ENCODE measurements at places on chromosomes 2 and 18.

- no peak for DNase-seq
These were observed 18.4 kb downstream of the L3MBTL4 start for GRCh38 chr18:6396276-6396675.

GRCh38 chr18:61448316-61448715, 115.1 kb downstream of the CDH20 start:
- no peak for DNase-seq

DNA sequence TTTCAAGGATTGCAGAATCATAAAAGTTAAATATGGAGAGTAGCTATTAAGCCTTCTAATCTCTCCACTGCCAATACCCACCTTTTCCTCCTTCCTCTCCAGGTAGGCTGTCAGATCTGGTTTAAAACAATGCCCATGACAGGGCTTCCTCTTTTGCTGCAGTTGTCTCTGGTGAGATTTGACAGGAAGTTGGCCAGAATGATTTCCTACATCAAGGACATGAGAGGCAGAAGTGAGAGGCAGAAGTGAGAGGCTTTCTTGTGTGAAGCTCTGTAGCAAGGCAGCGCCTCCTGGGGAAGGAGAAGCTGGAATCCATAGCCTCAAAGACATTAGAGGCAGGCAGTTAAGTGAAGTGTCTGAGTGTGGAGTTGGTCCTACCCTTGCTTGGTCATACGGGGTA, 385.7 kb downstream of the HRH4 start:
- no peak for DNase-seq

GRCh38 chr2:10556271-10557140, 108.4 kb upstream of the ODC1 start:
- no peak for DNase-seq

DNA sequence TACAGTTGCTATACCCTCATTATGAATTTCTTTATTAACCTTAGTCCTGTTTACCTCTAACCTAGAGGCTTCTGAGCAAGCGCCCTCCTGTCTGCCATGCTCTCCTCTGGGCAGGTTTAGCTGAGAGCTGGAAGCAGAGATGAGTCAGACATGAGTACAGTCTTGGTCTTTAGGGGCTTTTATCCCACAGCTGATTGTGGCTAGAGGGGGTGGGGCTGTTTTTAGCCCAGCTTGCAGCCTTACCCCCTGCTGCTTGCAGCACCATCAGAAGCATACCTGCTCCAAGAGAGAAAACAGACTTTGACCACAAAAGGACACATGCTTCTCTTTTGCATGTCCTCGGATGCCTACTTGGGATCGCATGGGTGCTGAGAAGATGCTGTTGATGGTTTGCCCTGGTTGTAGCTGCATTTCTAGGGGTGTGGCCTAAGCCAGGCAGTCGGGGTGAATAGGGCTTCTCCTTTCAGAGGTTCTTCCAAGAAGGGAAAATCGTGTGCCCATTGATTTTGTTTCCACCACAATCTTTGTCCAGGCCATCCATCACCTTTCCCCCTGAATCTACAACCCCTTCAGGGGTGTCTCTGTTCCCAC, 115.0 kb upstream of the LGALSL start:
- no peak for DNase-seq

DNA sequence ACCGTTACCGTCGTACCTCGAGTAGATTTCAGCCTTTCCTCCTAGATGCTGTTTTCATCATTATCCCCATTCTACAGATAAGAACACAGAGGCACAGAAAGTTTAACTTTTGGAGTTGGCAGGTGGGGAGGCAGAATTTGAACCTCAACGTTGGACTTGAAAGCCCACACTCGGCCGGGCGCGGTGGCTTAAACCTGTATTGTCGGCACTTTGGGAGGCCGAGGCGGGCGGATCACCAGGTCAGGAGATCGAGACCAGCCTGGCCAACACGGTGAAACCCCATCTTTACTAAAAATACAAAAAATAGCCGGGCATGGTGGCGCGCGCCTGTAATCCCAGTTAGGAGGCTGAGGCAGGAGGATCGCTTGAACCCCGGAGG, 11.5 kb downstream of the CATIP start:
- DNase-seq = no peak

GRCh38 chr2:236857781-236858180, 227.9 kb upstream of the COPS8 start:
- no peak for DNase-seq

DNA sequence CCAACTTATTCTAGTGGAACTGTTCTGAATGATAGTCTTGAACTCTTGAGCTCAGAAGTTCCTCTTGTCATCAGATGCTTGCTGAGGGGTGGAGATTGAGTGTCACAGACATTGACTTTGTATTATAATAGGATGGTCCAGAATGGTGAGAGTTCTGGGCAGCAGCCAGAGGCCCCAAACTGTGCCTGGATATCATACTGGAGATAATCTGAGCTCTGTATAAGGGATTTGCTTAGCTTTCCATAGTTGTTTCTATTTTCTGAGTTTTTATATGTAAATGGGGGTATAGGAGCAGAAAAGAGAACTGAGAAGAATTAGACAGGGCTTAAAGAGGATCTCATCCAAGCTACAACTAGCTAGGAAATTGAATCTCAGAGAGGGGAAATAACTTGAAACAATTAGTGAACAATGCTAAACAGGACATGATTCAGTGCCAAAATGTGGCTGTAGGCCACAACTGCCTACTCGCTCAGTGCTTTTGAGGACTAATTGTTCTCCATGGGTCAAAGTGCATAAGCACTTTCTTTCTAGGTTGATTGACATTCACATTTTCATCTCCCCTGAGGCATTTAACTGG, 10.1 kb upstream of the LCLAT1 start:
- DNase-seq = no peak

DNA sequence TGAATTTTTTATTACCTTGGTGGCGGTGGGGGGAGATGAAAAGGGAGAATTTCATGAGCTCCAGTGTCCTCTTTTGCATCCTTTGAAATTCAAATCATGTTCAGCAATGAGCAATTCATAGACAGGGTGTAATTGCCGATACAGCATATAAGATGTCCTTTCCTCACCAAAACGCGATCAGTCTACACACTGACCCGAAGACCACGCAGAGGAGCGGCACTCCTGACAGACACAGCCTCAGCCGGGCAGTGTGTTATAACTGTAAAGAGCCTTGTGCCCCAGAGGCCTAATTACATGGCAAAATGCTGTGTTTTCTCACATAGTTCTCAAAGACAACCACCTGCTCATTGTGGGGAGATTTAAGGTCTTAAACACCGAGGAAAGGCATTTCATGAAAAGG, 38.4 kb upstream of the APCDD1 start:
- no peak for DNase-seq

- DNase-seq = no peak
These were observed 408.2 kb upstream of the HNRNPA3 start for GRCh38 chr2:176804392-176804791.

DNA sequence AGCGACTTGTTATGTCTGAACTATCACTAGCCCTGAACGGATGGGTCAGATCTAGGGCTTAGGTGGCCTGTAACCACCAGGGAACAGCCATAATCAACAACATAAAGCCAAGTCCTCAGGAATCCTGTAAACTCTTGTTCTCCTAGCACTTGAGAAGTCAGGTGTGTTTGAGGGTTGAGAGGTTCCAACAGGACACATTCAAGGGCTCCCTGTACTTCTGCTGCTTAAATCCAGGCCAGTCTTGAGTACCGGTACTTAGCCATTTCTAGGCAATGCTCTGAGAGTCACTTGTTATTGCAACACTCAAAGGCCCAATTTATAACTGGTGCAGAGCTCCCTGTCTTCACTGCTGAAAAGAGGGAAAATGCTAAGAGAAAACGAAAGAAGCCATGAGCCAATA, 21.6 kb upstream of the SLC40A1 start:
- no peak for DNase-seq

DNA sequence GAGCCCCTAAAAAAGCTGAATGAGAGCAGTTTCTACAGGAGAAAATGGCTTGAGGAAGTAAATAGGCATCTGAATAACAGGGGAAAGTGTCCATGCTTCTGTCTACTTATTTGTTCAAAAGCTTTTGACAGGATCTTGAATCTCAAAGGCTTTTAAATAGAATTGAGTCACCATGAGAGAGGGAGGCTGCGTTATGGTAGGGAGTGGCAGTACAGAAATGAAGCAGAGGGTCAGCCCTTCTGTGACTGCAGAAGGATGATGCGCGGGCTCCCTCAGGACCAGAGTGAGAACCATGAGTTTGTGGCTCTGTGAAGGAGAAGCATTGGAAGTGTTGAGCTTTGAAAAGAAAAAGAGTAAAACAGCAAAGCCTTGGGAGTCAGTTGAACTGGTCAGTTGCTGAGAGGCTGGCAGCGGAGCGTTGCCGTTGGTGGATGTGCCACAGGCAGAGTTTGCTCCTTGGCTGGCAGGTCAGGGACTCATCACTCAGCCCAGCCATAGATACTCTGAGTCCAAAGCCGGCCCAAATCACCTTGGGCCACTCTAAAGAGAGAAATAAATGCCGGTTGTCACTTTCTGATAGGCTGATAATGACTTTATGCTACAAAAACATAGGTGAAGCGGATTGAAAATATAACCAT, 17.4 kb downstream of the COPS7B start:
- no peak for DNase-seq

DNA sequence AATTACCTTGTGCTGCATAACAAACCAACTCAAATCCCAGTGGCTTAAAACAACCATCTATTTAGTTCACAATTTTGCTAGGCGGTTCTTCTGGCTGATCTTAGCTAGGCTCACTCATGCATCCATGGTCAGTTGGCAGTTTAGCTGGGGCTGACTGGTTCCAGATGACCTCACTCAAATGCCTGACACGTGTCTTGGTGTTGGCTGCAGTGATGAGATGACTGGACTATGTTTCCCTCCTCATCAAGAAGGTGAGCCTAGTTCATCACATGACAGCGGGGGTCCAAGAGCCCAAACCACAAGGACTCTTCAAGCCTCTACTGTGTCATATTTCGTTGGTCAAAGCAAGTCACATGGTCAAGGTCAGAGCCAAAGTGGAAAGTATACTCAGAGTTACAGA, 42.7 kb upstream of the ACTR3 start:
- DNase-seq = no peak

DNA sequence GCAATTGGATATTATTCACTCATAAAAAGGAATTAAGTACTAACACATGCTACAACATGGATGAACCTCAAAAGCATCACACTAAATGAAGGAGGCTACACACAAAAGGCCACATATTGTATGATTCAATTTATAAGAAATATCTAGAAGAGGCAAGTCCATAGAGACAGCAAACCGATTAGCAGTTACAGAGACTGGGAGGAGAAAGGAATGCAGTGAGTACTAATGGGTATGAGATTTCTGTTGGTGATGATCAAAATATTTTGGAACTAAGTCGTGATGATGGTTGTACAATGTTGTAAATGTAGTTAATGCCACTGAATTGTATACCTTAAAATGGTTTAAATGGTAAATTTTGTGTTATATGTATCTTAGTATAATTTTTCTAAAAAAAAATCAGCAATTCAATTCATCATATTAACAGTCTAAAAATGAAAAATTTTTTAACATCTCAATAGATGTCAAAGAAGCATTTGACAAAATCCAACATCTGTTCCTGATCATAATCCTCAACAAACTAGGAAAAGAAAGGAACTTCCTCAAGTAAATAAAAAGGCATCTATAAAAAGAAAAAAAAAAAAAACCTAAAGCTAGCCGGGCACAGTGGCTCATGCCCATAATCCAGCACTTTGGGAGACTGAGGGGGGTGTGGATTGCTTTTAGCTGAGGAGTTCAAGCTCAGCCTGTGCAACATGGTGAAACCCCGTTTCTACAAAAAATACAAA, 98.1 kb downstream of the TGIF1 start:
- DNase-seq = no peak

GRCh38 chr2:85803704-85804425, 50.1 kb downstream of the ATOH8 start:
- no peak for DNase-seq

DNA sequence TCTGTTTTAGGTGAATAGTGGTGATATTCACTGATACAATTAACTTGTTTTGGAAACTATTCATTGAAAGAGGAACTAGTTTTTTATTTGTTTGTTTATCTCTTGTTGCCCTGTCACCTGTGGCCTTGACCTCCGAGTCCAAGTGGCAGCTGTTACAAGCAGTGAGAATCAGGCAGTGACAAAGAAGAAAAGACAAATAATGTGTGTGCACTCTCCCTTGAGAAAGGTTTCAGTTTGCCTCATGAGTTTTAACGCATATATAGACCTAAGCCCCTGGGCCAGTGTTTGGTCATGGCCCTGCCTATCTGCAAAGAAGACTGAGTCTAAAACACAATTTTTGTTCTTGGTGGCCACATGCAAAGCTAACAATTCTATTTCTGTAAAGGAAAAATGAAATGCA, 15.3 kb downstream of the KYNU start:
- no peak for DNase-seq

DNA sequence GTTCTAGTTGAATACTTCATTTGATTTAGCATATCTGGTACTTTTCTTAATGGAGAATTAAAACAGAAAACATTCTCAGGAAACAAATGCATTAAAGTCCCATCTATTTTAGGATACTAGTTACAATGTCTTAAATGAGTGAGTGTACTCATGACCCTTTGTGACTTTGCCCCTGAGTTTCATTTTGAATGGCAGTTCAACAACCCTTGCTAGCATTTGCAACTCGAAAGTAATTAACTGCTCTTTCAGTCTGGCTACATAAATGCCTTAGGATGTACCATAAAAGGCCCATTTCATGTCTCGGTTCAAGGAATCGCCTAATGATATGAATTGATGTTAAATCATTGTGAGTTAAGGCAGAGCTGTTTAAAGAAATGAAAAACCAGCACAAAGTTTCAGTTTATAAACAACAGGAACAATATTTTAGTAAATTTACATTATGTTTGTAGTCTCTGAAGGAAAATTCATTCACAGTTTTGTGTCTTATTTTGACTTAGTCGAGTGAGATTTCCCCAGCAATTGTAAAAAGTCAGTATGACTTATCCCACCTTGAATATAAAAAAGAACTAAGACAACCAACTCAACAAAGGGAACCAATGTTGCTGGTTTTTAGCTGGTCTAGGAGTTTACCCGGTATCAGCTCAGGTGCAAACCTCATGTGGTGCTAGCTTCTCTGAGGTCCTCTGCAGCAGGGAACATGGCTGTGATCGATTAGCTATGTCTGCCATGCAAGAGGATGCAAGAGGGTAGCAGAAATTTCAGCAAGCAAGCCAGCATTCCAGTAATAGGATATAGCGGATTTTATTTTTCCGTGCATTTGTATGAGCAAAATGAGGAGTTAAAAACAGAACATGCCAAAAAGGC, 386.2 kb downstream of the PTPRM start:
- no peak for DNase-seq

DNA sequence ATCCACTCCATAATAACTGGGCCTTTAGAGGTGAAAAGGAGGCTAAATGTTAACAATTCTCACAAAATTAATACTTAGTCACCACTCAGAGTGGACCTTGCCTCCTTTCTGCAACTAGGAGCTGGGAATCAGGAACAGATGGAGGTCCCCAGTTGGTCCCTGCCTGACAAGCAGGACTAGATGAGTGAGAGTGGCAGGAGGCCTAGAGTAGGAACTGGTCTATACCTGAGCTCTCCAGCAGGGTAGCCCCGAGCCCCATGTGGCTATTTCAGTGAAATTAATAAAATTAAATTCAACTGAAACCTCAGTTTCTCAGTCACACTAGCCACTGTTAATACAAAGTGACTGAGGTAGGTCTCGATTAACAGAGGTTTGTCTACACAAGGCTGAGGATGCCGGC, 150.5 kb downstream of the MYO5B start:
- DNase-seq = no peak
